8988T (cell line): ENCODE measurements at places on chromosomes 16 and 17.

DNA sequence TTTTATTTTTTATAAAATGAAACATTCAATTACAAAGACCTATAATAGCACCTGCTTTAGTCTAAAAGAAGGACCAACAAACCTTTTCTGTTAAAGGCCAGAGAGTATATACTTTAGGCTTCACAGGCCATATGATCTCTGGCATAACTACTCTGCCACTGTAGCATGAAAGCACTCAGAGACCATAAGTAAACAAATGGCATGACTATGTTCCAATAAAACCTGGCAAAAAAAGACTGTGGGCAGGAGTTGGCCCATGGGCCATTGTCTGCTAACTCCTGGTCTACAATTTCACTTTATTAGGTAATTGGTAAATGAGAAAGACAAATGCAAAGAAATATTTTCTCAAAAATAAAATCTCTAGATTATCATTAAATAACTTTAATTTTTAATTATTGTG, 14.9 kb downstream of the CEP112 start:
- no peak for DNase-seq

DNA sequence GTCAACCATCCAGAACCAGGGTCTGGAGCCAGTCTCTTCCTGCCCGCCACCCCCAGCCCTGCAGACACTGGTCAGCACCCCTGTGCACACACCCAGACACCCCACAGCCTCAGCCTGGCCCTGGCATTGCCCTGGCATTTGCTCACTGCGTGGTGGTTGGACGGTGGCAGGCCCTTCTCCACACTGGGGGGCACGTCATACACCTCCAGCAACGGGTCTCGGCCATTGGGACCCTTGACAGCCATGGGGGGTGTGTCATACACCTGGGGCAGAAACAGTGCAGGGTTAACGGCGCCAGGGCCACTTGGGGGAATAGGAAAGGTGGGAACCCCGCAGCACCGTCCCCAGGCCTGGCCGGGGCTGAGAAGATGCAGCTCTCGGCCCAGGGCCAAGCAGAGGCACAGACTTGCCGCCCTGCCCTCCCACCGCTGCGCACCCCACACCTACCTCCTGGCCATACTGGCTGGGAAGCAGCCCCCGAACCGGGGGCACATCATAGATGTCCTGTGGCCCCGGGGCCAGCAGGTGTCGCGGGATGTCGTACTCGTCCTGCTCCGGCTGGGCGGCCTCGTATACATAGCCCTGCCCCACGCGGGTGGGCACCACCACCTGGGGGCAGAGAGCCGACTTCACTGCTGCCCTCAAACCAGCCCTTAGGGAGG, 14.6 kb downstream of the BCAR1 start:
- DNase-seq = peak; percentile 33

DNA sequence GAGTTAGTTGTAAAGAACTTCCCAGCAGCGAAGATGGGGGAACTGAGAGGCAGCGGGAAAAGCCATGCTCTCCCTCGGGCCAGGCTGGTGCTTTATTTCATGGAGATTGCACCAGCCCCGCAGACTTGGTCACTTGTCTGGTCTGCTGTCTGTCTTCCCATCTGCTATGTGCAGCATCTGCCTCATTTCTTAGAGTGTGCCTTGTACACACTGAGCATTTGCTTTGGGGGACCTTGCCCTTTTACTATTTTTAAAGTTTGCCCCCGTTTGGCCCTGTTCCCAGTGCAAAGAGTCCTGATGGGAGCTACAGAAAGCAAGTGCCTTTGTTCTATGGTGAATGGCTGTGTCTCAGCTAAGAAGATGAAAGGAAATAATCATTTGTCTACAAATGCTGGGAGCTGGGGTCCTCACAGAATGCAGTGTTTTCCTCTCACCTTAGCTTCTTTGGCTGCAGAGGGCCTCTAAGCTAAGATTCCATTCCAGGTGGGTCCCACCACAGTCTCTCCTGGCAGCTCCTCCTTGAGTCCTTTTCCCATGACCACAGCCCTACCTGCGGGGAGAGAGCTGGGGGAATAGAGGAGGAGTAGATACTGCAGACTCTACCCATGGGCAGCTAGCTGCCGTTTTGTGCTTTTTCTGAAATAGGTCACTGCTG, 25.1 kb upstream of the CNOT1 start:
- DNase-seq = no peak

DNA sequence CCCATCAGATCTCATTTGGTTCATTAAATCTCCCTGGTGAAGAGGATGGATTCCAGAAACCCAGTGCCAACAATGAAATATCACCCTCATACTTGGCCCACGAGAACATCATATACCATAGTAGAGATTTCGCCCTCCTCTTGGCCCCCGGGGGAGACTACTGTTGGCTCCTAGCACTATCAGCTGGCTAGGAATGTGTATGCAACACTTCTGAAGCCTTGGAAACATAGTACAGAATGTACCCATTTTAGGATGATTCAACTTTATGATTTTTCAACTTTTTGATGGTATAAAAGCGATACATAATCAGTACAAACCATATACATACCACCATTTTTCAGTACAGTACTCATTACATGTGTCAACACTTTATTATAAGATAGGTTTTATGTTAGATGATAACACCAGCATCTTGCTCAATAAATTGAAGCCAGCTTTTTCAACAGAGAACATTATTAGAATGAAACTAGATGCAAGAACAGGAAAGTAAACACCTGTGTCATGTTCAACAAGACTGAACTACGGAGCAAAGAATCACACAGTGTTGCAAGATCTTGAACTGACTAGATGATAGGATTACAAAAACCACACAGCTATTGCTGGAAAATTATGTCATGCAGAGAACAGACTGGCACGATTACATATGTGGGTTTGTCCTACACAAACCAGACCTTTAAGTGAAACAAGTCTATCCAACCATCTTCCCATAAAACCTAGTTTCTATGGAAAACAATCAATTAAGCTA, 17.2 kb downstream of the RSL1D1 start:
- DNase-seq = no peak

- no peak for DNase-seq
These were observed 482 bp downstream of the IRF8 start for GRCh38 chr16:85899444-85899843.

DNA sequence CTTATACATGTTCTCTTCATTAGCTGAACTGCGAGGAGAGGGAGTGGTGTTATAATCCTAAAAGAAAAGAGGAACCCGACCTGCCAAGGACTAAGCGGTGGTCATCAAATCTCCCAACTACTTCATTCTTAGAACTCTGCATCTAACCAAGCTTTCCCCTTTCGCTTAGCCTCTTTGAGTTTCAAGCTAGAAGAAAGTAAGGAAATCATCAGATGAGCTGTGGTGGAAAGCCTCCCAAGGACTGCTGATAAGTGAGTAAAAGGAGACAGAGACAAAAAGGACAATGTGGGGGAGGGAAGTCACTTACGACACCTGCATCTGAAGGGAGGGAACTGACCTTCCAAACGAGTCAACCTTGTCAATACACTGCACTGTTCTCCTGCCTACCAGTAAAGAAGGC, 121.3 kb downstream of the TRIM37 start:
- DNase-seq = no peak

GRCh38 chr16:10618710-10619209, 38.4 kb upstream of the EMP2 start:
- DNase-seq = no peak

GRCh38 chr16:47705266-47705665, 244.1 kb downstream of the PHKB start:
- no peak for DNase-seq

DNA sequence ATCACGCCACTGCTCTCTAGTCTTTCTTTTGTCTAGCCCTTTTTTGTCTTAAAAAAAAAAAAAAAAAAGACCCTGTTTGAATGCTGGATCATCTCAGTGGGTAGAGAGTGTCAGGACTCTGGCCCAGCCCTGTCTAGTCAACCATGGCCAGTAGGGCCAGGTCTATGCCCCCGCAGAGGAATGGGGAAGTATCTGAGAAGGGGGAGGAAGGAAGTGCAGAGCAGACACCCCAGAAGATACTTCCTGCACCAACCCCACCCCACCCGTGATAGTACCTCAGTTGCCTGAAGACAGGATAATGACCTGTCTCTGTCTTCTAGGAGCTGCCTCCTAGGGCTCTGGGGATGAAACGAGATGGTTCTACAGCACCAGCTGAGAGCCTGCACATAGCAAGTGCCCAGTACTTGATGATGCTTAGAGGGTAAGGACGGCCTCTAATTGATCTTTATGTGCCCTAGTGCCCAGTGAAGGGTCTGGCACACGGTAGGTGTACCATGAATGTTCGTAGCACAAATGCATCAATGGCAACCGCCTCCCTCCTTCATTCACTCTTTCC, 55.4 kb downstream of the ABAT start:
- no peak for DNase-seq

- DNase-seq = no peak
These were observed 15.0 kb upstream of the ATP2A3 start for GRCh38 chr17:3979290-3979611.

DNA sequence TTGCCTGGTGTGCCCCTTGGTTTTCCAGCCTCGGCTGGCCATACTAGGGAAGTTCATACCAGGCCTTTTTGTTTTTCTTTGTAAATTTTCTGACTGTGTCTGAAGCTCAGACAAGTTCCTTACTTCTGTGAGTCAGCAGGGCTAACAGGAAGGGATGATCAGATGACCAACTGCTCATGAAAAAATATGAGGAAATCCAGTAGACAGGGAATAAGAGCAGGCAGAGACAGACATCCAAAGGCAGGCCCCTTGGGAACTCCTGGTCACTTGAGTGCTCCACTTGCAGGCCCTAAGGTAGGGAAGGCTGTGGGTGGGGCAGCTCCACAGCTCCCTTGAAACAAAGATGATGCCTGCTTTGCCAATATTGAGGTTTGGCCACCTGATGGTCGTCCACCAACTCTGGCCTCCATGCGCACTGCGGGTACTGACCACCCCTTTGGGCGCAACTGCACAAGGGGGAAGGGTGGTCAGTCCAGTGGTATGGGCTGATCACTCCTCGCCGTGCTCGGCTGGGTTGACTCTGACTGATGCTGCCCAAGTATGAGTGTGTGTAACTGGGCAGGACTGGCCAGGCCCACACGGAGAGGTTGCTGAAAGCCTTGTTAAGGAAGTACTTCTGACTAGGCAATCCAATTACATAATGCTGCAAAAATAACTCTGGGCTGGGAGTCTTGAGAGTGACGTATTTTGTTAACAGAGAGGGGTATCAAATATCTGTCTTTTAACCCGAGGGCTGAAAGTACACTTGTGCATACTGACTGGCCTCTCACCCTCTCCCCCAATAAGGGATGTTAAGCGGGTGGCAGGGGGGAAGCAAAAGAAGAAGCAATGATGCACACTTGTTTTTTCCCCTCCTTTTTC, 20.8 kb upstream of the ZFHX3 start:
- no peak for DNase-seq

GRCh38 chr16:77890075-77890474, 101.7 kb downstream of the VAT1L start:
- no peak for DNase-seq

- DNase-seq = no peak
These were observed 750 bp downstream of the ZFHX3 start for GRCh38 chr16:73047221-73047535.

DNA sequence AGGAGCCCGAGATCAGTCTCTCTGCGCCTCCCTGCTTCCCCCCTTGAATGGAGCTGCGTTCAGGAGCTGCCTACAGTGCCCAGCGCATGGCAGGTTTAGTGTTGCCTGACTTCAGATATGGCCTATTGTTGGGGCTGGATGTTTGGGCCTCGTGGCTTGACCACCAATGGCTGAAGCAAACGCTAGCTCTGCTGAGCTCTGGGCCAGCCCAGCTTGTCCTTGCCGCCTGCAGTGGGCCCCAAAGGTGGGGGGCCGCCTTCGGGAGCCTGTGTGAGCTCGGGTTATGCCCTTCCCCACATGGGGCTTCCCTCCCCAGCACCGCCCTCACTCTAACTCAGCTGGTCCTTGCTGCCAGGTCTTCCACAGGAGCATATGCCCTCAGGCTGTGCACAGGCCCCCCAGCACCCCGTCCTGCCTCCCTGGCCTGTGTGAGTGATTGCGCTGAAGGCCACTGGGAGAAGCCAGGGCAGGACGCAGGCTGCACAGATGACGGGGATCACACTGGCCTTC, 2.0 kb upstream of the METTL26 start:
- no peak for DNase-seq

DNA sequence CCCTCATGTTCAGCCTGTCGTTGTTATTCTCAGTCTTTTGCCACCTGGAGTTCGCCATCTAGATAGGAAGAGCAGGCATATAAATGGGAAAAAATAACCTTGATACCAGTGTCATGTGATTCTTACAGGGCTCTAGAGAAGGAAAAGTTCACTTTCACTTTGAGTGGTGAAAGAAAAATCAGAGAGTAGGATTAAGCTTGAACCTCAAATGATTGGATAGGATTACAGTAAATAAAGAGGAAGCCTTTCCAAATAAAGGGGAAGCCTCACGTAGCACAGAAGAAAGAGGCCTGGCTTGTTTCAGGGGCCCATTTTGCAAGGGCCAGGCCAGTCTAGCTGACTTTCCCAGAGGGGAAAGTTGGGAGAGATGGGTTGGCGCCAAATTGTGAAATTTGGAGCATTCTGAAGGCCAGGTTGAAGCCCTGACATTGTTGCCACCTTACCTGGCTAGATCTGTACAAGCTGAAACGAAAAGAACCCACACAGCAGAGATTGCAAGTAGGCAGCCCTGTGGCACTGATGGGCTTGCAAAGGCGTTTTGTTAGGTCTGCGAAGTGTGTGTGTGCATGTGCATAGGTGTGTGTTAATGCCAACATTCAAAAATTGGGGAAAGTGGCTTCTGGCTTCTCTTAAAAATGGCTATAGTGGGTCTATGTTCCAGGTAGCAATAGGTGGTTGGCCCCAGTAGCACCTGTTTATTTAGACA, 38.8 kb downstream of the TMC6 start:
- no peak for DNase-seq

DNA sequence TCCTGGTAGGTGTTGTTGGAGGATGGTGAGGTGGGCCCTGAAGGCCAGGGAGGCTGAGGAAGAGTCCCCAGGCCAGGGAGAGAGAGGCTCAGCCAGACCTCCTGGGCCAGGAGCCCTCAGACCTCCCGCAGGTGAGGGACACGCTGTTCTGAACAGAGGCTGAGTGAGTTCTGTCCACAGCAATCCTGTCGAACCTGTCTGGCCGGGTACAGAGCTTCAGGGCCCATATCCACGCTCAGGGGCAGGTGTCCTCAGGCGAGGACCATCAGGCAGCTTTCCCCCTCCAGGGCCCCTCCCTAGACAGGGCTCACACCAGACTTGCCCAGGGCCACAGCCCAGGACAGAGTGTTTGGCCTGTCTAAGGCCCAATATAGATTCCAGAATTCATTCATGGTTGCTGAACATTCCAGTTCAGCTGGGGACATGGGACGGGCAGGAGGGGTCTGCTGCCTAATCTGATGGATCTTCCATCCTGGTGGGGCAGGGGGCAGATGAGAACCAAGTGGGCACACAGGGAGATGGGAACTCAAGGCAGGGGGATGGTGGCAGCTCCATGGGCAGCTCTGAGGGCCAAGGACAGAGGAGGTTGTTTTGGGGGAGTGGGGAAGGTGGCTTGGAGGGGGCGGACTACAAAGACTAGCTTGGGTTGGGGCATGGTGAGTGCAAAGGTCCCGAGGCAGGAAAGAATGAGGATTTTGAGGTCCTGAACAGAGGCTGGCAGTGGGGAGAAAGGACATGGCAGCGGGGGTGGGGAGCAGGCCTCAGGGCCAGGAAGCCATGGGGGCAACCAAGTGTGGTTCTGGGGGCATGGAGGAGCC, 23.4 kb upstream of the MPRIP start:
- DNase-seq = no peak
